ENCODE measurements at places on chromosomes 5 and 9.

DNA sequence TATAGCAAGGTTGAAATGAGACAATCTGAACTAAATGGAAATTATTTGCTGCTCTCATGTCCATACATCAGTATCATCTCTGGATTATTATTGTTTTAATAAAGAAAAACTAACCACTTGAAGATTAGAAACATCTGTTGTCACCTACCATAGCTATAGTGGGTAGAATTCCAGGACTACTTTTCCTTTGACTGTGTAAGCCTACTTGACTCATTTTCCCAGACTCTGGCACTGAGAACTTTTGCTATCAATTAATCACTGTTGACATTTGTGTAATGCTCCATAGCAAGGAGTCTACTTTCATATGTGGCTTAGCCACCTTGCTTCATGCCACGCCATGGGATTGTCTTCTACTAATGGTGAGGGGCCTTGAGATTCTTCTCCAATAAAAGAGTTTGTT, 59.9 kb upstream of the ARRDC3 start:
- no peak for DNase-seq

GRCh38 chr9:75111019-75111622, 22.8 kb downstream of the OSTF1 start:
- no peak for DNase-seq

GRCh38 chr5:107235167-107235566, 435.6 kb downstream of the EFNA5 start:
- DNase-seq = no peak

- DNase-seq = no peak
Measured at GRCh38 chr9:94918038-94918753, 191.7 kb downstream of the AOPEP start.

DNA sequence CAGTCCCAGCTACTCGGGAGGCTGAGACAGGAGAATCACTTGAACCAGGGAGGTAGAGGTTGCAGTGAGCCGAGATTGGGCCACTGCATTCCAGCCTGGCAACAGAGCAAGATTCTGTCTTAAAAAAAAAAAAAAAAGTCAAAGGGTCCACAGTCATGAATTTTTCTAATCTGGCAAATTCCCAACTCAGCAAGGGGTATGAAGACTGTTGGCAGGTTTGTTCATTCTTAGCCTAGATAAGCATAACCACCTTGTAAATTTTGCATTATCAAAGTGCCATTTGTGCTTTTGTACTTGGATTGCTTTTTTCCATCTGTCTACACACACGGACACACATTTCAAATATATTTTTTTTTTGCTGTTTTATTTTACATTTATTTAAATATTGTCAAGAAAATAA, 299.8 kb upstream of the NUDT12 start:
- DNase-seq = no peak

DNA sequence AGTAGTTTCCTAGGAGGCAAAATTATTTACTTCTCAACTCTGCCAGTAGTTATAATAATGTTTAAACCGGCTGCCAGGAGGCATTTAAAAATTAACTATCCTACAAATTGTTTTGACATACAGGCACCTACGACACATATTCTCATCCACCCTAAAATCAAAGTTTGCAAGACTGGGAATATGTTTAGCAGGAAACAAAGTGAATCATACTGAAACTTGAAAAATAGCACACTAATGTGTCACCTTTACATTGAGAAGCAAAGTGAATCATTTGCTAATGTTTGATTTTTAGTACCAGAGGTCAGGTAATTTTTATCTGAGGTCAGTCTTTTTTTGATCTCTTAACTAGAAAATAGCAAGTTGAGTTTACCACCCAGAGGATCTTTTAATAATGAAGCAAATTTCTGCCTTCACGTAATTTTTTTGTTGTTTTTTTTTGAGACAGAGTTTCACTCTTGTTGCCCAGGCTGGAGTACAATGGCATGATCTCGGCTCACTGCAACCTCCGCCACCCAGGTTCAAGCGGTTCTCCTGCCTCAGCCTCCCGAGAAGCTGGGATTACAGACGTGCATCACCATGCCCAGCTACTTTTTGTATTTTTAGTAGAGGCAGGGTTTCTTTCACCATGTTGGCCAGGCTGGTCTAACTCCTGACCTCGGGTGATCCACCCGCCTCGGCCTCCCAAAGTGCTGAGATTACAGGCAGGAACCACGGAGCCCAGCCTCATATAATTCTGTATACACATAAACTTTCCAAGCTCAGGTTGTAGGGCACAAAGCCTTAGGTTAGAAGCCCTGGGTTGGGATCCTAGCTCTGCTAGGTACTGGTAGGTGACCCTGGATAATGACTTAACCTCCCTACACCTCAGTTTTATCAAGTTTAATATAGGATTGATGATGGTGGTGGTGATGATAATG, 124.3 kb downstream of the UGCG start:
- DNase-seq = no peak

GRCh38 chr5:81909677-81910076, 62.1 kb upstream of the ATG10 start:
- no peak for DNase-seq
